ENCODE measurements at places on chromosomes 11 and 22.

- no peak for DNase-seq
These were observed 21.7 kb downstream of the KIRREL3 start for GRCh38 chr11:126978911-126979310.

DNA sequence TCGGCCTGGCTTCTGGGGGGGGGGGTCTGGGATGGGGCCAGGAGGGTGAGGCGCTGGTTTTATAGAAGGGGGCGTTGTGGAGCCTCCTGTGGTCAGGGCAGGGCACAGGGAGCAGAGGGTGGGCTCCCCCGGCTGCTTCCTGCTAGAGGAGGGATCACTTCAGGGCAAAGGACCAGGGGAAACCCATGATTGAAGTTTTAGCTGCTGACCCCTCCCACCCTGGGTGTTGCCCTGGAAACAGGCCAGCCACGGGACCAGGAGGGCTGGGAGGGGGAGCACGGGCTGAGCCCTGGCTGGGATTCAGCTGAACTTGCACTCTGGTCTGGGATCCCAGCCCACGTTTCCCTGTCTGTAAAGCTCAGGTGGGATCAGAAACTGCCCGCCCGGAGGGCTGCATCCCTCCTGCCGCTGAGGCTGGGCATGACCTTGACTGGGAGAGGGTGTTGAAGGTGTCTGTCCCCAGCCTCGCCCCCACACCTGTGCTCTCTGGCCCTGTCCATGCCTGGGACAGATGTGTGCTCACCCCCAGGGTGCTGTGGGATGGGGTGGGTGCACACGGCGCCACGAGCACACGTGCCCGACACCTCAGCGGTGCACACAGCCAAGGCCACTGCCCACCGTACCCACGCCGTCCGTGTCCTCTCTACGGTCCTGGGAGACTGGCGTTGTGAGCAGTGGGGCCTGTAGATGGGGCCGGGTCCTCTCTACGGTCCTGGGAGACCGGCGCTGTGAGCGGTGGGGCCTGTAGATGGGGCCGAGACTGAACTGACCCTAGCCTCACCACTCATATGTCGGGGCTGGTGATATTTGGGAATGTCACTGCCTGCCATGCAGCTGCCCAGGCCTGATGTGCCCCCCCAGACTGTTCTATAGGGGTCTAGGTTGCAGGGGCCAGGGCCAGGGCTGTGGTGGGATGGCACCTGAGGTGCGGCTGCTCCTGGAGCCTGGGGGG, 2.3 kb downstream of the TSPAN4 start:
- peak; percentile 86 for DNase-seq

DNA sequence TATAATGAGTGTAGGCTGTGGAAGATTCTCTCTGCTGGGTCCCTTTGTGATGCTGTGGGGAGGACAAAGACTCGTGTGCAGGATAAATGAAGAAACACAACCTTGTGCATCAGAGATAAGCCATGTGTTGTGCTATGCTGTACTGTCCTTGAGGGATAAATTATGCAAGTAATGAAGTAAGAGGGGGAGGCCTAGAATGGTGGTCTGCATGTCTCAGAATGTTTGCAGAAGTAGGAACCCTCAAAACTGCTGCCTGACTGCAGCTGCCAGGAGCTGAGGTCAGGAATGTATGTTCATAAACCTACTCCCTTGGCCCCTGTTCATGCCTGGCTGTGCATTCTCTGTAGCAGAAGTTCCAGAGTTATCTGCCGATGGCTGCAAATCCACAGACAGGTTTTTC, 4.6 kb upstream of the SMCO4 start:
- DNase-seq = no peak

GRCh38 chr22:42994917-42995562, 19.9 kb downstream of the PACSIN2 start:
- DNase-seq = peak; percentile 55

DNA sequence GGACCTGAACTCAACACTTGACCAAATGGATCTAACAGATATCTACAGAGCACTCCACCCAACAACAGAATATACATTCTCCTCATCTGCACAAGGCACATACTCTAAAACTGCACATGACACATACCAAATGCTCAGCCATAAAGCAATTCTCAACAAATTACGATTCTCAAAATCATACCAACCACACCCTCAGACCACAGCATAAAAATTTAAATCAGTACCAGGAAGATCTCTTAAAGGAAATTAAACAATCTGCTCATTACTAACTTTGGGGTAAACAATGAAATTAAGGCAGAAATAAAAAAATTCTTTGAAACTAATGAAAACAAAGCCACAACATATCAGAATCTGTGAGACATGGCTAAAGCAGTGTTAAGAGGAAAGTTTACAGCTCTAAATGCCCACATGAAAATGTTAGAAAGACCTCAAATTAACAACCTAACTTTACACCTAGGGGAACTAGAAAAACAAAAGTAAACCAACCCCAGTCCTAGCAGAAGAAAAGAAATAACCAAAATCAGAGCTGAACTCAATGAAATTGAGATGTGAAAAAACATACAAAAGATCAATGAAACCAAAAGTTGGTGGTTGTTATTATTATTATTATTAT, 37.2 kb downstream of the TMEM123 start:
- no peak for DNase-seq

DNA sequence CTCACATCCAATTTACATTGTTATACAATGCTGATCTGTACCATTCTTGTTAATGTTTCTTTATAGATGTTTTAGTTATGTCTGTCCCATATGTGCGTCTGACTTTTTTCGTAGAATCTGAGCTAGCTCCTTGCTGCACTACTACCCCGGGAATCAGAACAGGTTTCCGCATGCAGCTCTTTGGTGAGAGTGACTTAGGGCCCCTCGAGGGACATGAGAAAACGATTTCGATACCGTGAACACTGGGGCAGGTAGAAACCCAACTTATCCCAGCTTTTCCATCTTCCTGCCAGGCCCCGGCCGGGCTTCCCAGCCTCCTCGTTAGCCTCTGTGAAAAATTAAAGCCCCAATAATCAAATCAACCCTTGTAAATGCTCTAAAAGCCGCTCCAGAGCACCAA, 23.4 kb upstream of the PKNOX2 start:
- no peak for DNase-seq

DNA sequence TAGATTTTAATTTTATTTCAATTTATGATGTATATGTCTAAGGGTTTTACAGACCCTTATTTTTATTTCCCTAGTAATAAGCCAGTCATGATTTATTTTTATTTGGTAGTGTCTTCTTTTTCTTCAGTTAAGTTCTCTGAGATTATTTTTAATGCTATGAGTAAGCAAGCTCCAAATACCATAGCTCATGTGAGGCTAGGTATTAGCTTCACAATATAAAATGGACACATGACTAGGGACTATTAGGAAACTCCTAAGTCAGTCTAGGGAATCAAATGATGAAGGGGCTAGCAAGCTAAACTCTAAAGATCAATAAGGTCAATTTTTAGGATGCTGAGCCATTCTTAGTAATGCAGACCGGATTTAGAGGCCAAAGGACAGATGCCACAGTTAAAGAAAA, 45.9 kb downstream of the CKAP5 start:
- no peak for DNase-seq

- DNase-seq = no peak
These were observed 17.1 kb upstream of the APOL4 start for GRCh38 chr22:36218648-36219193.

GRCh38 chr11:102464859-102465500, 12.4 kb upstream of the TMEM123 start:
- no peak for DNase-seq

GRCh38 chr11:125322289-125322688, 157.7 kb downstream of the PKNOX2 start:
- DNase-seq = no peak

- DNase-seq = no peak
These were observed 20.7 kb downstream of the KRTAP5-5 start for GRCh38 chr11:1650034-1650917.

GRCh38 chr22:20299746-20300136, 20.1 kb downstream of the DGCR6L start:
- DNase-seq = no peak

DNA sequence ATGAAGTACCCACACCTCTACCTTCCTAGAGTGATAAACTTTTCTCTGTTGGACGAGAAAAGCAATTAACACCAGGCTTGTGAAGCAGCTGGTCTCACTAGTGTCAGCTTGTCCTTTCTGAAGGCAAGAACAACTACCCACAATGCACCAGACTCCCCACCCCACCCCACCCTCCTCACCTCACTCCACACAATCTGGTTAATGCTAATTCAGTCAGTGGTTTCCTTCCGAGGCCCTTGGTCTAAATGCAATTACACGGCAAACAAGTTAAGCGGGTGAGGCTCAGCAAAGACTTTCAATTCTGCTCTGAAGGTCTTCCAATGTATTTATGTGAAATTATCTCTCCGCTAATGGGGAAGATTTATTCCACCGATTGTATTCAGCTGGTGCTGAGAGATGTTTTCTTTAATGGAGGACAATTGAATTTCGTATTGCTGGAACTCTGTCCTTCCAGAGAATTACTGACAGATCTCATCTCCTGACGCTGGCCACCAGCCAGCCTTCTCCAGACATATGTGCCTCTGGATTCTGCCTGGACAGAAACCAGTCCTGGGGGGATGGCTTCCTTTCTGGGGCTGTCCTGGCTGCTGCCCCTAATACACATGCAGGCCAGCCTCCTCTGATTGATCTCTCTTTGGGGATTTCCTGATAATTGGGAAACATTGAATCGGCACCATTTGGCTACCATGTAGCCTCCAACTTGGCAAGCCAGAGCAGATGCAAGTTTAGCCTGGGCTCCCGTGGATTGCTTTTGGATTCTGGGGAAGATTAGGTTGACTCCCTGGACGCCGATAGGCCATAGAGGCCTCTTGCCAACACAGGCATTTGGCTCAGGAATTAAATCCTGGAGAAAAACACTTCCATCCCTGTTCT, 165.8 kb upstream of the NARS2 start:
- DNase-seq = no peak

DNA sequence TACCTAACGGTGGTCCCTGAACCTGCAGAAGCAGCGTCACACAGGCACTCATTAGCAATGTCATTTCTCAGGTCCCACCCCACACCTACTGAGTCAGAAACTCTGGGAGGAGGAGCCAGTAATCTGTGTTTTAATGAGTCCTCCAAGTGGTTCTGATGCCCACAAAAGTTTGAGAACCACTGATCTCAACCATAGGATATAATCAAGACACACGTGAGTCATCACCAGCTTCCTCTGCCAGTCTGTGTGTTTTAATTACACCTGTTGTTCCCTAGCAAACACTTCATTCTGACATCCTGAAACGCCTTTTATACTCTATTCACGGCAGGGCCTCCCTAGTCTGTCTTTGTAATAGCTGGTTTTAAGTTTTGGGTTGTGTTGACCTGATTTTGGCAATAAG, 5.8 kb downstream of the TECTA start:
- DNase-seq = no peak

DNA sequence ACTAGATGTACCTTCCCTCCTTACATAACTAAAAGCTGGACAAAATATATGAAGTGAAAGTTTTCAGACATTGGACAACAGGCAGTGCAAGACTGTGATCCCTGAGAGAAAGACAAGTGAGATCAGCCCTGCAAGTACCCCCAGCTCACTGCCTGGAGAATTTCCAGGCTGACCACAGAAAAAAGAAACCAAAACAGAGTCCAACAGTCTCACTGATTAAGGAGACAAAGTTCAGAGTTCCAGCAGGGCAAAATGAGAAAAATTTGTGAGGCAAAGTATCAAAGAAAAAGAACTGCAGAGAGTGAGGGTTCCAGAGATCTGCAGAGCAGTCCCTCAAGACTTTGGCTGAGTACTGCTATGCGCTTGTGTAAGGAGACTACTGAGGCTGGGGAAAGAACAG, 47.3 kb upstream of the TMEM45B start:
- DNase-seq = no peak

DNA sequence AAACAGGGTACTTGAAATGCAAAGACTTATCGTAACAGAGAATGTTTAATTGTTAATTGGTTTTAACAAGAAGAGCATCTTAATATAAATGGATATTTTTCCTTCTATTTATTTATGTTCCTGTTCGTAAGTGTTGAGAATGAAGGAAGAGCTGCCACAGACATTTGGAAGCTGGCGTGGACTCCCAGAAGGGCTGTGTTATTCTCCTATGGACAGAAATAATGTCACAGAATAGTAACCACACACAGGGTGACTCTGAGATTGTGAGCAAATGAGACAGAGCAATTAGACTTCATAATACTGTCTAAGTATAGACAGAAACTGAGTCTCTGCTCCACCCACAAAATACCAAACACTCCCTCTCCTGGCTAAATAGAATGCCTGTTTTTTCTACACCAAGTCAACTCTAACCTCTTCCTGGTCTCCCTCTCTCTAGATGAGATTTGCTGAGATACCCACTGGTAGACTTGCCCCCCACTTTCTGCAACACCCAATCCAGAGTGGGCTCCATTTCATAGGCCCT, 6.1 kb downstream of the APOL3 start:
- DNase-seq = no peak

DNA sequence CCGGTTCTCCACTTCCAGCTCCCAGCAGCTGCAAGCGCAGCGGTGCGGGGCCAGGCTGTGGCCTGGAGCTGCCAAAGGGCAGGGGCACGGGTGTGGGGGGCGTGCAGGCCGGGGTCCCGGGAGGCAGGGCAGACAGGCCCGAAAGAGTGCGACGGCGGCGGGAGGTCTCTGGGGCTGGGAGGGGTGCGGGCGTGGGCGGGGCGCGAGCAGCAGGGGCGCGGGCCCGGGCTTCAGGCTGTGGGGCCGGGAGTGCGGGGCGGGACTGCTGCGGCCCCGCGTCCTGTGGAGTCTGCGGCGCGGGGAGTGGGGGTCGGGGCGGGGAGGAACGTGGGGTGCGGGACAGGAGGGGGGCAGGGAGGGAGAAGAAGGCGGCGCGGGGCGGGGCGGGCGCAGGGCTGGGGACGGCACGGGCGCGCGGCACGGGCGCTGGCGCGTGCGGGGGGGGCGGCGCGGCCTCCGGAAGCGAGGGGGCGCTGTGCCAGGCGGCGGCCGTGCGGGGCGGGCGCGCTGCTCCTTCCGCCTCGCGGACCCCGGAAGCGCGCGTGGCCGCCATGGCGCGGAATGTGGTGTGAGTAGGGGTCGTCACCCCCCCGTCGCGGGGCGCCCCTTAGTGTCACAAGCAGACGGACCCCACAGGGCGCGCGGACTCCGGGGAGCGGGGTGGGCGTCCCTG, at the start of gene MRPL23:
TSS of gene MRPL23 (plus strand) at position 521 of the 673 bp plus-strand sequence. CDS start at position 552, 31 bp downstream.
- no peak for DNase-seq

GRCh38 chr11:9490376-9490775, 29.6 kb downstream of the ZNF143 start:
- DNase-seq = no peak

DNA sequence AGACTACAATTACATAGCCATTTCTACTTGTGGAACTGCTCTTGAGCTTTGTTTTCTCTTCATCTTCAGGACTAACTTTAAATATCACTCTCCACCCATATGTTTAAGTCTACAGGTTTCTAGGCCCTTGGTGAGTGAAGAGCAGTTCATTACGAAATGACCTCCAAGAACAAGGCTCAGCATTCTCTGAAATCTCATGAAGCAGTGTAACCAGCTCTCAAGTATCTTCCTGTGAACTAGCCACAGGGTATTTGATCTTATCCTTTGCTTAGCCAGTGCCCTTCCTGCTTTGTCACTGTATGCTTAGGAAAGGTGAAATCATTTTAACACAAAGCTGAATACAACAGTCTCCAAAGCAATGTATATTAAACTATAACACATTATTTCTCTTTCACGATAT, 20.4 kb upstream of the LYVE1 start:
- DNase-seq = no peak

- peak; percentile 100 for DNase-seq
These were observed 10.7 kb upstream of the CTSF start for GRCh38 chr11:66579017-66579606.

Measured in HuH-7.5 (cell line).